ENCODE measurements at places on chromosomes 1 and 21. TPM values are rescaled to one million over a fixed set of nuclear protein-coding genes. Genes with fewer than 3 reads are reported as not detected.

DNA sequence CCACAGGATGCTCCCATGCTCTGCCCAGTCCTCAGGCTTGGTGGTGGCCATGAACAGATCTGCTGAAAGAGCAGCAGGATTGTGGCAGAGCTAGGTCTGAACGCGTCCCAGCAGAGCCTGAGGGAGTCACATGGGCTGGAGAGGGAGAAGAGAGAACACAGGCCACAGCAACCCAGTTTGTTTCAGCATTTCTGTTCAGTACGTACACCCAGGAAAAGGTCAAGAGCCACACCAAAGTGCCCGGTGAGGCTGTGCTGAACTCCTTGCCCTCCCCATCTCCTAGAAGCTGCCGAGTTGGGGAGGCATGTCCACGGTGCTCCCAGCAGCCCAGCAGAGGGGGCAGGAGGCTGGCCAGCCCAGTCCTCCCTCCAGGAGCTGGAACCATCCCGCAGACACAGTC is 5.5 kb downstream of the PKP1 start:
- peak; percentile 11 for ATAC-seq

DNA sequence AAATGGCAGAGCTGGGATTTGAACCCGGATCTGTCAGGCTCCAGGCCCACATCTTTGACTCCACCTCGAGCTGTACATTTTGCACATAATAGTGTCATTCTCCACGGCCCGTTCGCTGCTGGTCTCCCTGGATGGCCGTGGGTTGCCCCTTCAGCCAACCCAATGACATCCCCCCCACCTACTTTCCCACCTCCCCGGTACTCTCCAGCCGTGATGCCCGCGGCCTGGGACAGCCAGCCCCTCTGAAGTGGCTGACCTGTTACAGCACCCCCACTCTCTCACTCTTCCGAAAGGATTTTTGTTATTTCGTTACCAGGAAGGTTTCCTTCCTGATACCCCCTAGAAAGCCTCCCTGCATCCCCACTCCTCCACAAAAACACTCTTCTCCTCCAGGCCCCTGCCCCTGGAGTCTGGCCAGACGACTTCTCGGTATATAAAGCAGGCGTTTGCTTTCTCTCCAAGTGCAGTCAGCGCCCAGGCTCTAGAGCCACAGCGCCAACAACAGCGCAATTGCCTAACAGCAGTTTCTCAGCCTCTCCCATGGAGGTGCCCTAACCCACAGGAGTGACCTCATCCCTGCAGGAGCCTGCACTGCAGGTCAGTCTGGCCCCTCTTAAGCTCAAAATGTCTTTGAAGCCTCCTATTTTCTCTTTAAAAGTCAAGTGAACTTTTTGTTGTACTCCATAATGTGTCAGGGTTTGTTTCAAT is 14.5 kb upstream of the GJB5 start:
- peak; percentile 65 for ATAC-seq

- ATAC-seq, result peak; percentile 85
Observed at GRCh38 chr1:152926091-152926490, 17.7 kb downstream of the IVL start.

DNA sequence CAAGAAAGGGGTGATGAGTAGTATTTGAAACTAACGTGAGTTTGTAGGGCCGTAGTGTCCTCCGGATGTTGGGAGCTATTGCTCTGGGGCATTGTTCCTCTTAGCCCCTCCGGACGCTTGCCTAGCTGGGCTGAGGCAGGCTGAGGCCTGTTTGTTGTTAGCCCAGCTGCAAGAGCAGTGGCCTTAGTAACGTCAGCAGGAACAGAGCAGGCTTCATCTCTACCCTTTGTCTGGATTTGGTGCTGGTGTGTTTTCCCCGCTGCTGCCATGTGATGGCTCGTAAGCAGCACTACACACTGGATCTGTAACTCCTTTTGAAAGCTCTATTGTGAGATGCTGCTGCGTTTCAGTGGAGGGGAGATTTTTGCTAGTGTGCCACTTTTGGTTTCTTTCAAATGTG is 57.6 kb downstream of the DNM3 start:
- ATAC-seq, result peak; percentile 23

- ATAC-seq, result no peak
Observed at GRCh38 chr1:199701726-199702125, 325.8 kb upstream of the NR5A2 start.

- no peak for ATAC-seq
Observed at GRCh38 chr1:67316180-67316902, 8.7 kb downstream of the IL12RB2 start.

GRCh38 chr21:41407541-41408460 is 18.2 kb upstream of the MX1 start:
- ATAC-seq, result no peak

DNA sequence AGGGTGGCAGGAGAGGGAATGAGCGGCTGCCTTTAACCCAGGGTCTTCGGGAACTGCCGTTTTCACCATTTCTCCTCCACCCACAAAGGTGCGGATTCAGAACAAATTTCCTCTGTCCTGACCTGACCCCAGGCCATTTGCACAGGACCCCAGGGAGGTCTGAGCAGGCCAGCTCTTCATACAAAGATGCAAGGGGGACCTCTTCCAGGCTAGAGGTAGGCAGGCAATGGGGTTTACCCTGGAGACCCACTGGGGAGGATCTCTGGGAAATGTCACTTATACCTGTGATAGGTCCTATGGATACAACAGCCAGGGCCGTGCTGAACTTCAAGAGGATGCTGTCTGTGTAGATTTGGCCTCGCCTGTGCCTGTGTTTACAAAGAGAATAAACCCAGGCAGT is 89.7 kb upstream of the VAMP3 start:
- no peak for ATAC-seq

GRCh38 chr1:200837931-200838571 is 34.7 kb upstream of the GPR25 start:
- no peak for ATAC-seq

GRCh38 chr1:33456502-33456886 is 16.0 kb upstream of the ZSCAN20 start:
- no peak for ATAC-seq

DNA sequence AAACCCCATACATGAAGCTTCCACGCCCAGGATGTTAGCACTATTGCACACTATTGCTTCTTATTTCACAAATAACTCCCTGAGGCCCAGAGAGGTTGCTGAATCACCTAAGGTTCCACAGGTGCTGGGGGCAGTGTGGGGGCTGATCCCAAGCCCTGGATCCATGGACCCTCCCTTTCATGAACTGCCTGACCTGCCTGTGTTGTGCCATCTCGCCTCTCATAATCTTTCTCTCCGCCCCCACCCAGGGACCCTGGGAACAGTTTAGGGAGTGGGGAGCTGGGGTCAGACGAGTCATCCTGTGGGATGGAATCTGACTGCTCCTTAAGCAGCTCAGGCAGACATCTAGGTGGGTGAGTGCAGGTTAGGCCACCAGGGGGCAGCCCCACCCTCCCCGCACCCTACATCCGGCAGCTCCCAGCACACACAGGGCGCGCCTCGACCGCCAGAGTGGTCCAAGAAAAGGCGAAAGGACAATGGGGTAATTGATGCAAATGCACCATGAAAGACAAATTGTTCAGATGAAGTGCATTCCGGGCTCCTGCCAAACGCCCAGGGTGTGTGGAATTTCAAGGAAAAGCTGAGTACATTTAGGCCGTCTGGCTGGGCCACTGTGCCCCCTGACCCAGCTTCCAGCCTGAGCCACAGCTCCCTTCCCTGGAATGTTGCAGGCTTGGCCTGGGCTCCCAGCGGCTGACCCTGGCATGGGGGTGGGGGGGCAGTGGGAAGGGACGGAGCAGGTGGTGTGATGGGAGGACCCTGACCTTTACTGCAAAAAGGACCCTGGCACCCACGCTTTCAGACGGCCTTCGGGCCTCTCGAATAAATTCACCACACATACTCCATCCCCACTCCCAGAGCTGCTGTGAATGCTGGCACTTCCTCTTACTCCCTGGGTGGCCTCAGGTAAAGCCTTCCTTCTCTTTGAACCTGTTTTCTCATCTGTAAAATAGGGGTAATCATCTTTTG is 20.8 kb downstream of the PHLDA3 start:
- peak; percentile 92 for ATAC-seq

DNA sequence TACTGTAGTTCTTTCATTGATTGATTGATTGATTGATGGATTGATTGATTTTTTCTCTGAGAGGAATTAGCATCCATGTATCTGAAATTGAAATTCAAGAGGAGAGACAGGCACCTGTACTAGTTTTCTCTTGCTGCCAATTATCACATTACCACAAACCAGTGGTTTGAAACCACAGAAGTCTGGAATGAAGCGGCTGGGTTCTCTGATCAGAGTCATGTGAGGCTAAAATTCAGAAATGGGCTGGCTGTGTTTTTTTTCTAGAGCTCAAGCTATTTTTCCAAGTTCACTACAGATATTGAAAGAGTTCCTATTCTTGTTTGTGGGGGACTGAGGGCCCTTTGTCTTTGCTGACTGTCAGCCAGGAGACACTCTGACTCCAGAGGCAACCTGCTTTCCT is 10.0 kb downstream of the NBPF3 start:
- no peak for ATAC-seq

DNA sequence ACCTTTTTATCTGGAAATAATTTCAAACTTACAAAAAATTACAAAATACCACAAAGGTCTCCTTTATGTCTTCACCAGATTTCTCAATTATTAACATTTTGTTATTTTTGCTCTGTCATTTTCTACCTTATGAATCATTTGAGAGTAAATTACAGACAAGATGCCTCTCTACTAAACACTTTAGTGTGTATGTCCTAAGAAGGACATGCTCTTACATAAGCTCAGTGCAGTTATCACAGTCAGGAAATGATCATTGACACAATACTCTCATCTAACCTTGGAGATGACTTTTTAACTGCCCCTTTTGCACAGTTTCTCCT is 378.9 kb upstream of the RUNX1 start:
- ATAC-seq, result no peak

DNA sequence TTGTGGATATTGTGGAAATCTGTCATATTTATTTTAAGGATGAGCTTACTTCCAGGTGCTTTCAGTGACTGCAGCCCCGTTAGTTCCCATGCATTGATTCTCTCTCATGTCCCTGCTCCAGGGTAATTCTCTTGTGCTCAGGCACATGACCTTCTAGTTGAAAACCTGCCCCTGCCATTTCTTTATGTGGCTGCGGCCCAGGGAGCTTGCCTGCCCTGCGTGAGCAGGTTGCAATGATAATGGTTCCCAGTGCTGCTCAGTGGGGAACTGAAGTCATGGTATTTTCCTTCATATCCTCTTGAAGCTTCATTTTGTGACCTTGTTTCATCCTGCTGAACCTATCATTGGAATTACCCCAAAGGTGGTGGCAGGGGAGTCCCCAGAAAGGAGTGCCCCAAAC is 229.8 kb downstream of the DISC1 start:
- no peak for ATAC-seq

DNA sequence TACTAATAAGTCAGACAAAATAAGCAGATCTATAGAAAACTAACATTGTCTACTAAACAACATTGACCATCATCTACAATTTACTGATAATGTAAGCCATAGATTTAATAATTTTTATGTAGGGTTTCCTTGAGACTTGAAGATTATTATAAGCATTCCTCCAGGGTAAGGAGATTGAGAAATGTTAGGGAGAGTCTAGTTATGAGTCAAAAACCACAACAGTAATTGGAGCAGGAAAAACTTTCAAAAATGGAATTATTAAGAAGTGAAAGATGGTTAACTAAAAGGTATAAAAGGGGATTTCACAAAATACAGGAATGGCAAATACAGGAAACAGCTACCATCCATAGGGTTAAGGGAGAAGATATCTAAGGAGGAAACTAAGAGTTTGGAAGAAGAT is 12.4 kb upstream of the UHMK1 start:
- ATAC-seq, result no peak

- ATAC-seq, result no peak
Observed at GRCh38 chr1:26153966-26154532, 4.8 kb upstream of the FAM110D start.

- ATAC-seq, result no peak
Observed at GRCh38 chr1:218451415-218451814, 106.3 kb downstream of the TGFB2 start.

Gene AKIRIN1
- 28.7 TPM for total RNA-seq

Gene SPRR2F
- total RNA-seq, result 198 TPM

Gene CPLANE2
- 11.4 TPM for total RNA-seq

Gene NTNG1
- 0.48 TPM for total RNA-seq

Gene PDC
- total RNA-seq, result not detected

Gene CD164L2
- 12.2 TPM for total RNA-seq
